ENCODE measurements at places on chromosomes 16 and 17. TPM values are rescaled to one million over a fixed set of nuclear protein-coding genes. Genes with fewer than 3 reads are reported as not detected.

The MYH2 gene
- total RNA-seq = not detected

The SALL1 gene
- 0.90 TPM for total RNA-seq

The TLCD3B gene
- total RNA-seq = not detected

The SMIM5 gene
- not detected for total RNA-seq

The FOXJ1 gene
- not detected for total RNA-seq

The PIGQ gene
- total RNA-seq = 7.2 TPM

The QPRT gene
- total RNA-seq = 3.6 TPM

The CRISPLD2 gene
- total RNA-seq = 35.0 TPM

The HLF gene
- total RNA-seq = not detected

The KRT36 gene
- total RNA-seq = not detected

The LGALS9 gene
- total RNA-seq = 0.54 TPM

The IRF8 gene
- not detected for total RNA-seq

The PRR11 gene
- 8.6 TPM for total RNA-seq

The KRT34 gene
- total RNA-seq = 3.6 TPM

The LCAT gene
- total RNA-seq = 1.7 TPM

The GDPD1 gene
- 1.1 TPM for total RNA-seq

The HES7 gene
- not detected for total RNA-seq

The BCAR1 gene
- 17.8 TPM for total RNA-seq

The STAT5A gene
- 1.3 TPM for total RNA-seq

The NOD2 gene
- total RNA-seq = not detected

The ARHGAP44 gene
- 1.1 TPM for total RNA-seq

The BHLHA9 gene
- total RNA-seq = not detected

The MMD gene
- total RNA-seq = 7.0 TPM

The HS3ST6 gene
- not detected for total RNA-seq

The DLX3 gene
- total RNA-seq = not detected

The MYH1 gene
- not detected for total RNA-seq

The ZP2 gene
- total RNA-seq = not detected

The CA4 gene
- total RNA-seq = not detected

The SOX8 gene
- total RNA-seq = under 0.01 TPM

The MCRIP2 gene
- total RNA-seq = 6.3 TPM

The MAF gene
- under 0.01 TPM for total RNA-seq

The TBKBP1 gene
- total RNA-seq = 3.6 TPM

The XAF1 gene
- 1.7 TPM for total RNA-seq

The KCNJ16 gene
- total RNA-seq = not detected

The NPIPA8 gene
- total RNA-seq = 1.1 TPM

The DRC7 gene
- total RNA-seq = not detected

The TBC1D3E gene
- not detected for total RNA-seq

The SCARF1 gene
- total RNA-seq = 0.28 TPM

The KRTAP4-4 gene
- not detected for total RNA-seq

The COQ7 gene
- 10.9 TPM for total RNA-seq

The RCVRN gene
- not detected for total RNA-seq

The FBXO47 gene
- total RNA-seq = not detected

The GJC1 gene
- 69.7 TPM for total RNA-seq

The KRTAP2-1 gene
- total RNA-seq = not detected

The NKD1 gene
- not detected for total RNA-seq

The SEPTIN1 gene
- not detected for total RNA-seq

The CD7 gene
- total RNA-seq = not detected

The TMEM106A gene
- total RNA-seq = 1.4 TPM

The CDH8 gene
- total RNA-seq = not detected

The CMTM2 gene
- total RNA-seq = not detected

The PMFBP1 gene
- under 0.01 TPM for total RNA-seq

The IL21R gene
- 0.83 TPM for total RNA-seq

The KRTAP9-4 gene
- total RNA-seq = not detected

The LGALS9B gene
- not detected for total RNA-seq

The NOG gene
- total RNA-seq = 11.7 TPM

The VAT1 gene
- total RNA-seq = 101 TPM

The GRIN2A gene
- under 0.01 TPM for total RNA-seq
